ENCODE measurements at places on chromosomes 4 and X.

GRCh38 chrX:48648336-48648751 lies 35.3 kb upstream of the WAS start:
- DNase-seq, result peak; percentile 72
- no peak overlapping the region for H3K27ac ChIP-seq
- no peaks in the 10 kb centered on the region for H3K27me3 ChIP-seq
- no peaks in the 10 kb centered on the region for H3K4me1 ChIP-seq
- no peak overlapping the region for H3K4me3 ChIP-seq

DNA sequence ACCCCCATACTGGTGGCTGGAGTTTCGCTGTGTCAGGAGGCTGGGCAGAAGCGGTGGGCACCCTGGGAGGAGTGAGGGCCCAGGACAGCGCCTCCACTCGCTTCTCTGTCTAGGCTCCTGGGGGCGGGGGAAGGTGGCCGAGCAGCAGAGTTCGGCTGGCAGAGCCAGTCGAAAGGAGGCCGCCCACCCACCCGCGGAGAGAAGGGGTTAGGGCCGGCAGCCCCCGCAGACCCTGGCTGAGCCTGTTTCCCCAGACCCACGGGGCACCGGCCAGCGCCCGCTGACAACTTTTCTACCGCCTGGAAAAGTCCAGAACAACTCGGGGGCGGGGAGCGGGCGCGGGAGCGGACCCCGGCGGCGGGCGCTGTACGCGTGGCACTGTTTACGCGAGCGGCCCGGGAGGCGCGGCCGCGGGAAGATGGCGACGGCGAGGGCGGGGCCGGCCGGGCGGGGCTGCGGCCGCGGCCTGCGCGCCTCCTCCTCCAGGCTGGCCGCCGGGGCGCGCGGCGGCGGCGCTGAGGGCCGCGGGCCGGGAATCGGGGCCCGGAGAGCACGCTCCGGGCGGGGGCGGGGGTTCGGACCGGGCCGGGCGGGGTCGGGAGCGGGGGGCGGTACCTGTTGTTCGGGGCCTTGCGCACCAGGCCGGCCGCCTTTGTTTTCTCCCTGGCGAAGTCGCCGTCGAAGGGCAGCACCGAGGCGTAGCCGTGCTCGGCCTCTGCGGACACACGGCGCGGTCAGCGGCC lies 628 bp downstream of the MXD4 start:
- H3K27ac ChIP-seq, result peak overlapping the region; percentile 44
- peaks cover 15% of the 10 kb centered on the region for H3K36me3 ChIP-seq
- H3K4me3 ChIP-seq, result peak overlapping the region; percentile 89
- peaks cover 39% of the 10 kb centered on the region for H3K4me1 ChIP-seq
- peak; percentile 61 for DNase-seq

- peak overlapping the region; percentile 84 for H3K27ac ChIP-seq
- no peak for DNase-seq
- H3K27me3 ChIP-seq, result no peaks in the 10 kb centered on the region
- H3K36me3 ChIP-seq, result no peaks in the 10 kb centered on the region
- peak overlapping the region; percentile 70 for H3K4me3 ChIP-seq
- peaks cover 22% of the 10 kb centered on the region for H3K4me1 ChIP-seq
Measured at GRCh38 chr4:86934147-86934770, 552 bp upstream of the AFF1 start.

DNA sequence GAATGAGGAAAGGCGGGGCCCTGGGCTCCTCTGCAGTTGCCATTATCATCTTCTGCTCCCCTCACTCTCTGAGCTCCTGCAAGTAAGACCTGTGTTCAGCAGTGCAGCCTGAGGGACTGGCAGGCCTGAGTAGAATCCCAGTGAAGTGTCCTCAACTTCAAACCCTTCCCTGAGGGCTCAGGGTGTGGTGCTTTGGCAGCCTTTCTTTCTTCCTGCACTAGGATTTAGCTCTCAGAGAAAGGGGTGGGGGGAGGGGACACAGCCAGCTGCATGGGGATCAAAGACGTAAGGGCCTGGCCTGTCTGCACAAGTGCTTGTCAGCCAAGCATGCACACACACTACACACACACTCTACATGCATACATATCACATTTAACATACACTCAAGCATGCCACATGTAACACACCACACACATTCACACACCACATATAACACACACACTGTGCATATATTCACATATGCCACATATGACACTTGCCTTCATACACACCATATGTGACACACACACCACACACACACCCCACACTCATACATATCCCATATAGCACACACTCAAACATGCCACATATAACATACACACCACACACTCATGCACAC lies 223.4 kb upstream of the RPL34 start:
- H3K4me3 ChIP-seq, result no peak overlapping the region
- H3K27me3 ChIP-seq, result no peaks in the 10 kb centered on the region
- no peak overlapping the region for H3K27ac ChIP-seq

GRCh38 chrX:67207912-67208311 lies 335.9 kb upstream of the AR start:
- DNase-seq, result no peak
- H3K27ac ChIP-seq, result no peak overlapping the region
- no peak overlapping the region for H3K4me3 ChIP-seq
- no peaks in the 10 kb centered on the region for H3K27me3 ChIP-seq

Measured in natural killer cell (primary cell).